OCI-LY7 (cell line): ENCODE measurements at places on chromosomes 11 and 22.

DNA sequence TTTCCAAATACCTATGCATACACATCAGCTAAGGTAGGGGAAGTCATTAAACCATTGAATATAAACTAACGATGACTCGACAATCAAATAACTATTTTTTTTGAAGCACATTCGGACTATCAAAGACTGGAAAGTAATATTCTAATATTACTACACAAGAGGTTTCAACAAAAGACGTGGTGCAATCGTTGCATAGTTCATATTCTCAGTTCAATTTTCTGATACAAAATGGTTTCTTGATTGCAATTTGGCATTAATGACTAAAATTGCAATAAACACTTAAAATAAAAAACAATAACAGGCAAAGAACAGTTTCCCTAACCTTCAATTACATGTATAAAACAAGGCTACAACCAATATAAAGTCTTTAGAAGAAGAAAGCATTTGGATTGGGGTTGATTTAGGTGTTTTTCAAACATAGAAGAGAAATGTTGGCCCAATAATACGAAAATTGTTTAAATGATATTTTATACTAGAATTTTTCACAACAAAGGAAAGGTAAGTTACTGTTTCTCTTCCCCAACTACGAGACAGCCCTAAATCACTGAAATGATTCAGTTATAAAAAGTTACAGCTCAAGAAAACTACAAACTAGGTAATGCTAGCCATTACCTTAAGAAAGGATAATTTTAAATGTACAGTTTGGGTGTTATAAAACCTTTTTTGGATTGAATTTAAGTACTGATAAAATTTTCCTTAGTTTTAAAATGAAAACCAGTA is 17.6 kb downstream of the BLID start:
- no peak for DNase-seq

- no peak for DNase-seq
Observed at GRCh38 chr11:2912498-2912897, 16.7 kb downstream of the PHLDA2 start.

DNA sequence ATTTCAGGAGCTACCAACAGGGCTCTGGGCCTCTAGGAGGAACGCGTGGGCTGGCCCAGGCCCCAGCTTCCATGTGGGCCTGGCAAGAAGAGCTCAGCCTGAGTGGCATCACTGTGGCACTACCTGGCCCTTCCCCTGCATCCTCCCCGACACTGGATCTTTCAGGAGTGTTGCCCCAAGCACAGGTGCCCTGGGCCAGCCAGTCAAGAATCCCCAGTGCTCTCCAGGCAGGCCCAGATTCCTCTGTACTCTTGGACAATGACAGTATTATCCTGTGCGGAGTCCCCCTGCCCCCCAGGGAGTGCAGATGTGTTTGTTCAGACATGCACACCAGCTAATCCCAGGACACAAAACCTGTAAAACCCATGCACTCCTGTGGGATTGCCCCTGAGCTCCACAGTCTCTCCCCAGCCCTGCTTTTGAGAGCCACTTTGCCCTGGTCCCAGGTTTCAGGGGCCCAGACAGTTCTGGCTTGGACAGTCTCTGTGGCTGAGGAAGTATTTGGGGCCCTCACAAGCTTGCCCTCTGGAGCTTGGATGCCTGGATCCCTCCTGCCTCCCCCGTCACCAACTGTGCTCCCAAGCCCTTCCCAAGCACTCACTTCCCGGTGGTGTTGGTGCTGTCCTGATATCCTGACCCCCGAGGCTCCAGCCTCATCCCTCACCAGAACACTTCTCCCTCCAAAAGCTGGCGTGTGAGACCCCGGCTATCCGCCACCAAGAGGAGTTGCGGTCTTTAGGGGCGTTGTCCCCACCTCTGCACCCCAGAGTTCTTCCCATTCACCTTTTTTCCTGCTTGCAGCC is 39.9 kb downstream of the KCNC1 start:
- no peak for DNase-seq

- no peak for DNase-seq
Observed at GRCh38 chr11:64400667-64401066, 41.7 kb downstream of the RPS6KA4 start.

GRCh38 chr11:85526564-85526963 is 100.6 kb downstream of the DLG2 start:
- DNase-seq: no peak

DNA sequence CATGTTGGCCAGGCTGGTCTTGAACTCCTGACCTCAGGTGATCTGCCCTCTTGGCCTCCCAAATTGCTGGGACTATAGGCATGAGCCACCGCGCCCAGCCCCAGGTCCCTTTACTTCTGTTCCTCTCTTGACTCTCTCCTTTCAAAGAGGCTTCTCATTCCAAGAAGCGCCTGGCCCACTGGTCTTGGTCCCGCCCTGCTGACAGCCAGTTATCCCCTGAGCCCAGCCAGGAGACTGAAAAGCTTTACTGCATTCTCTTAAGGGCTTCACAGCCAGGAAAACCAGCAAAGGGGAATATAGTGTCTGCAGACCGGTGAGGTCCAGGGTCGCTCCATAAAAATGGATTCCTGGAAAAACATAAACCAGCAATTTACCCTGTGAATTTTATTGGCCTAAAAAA is 68.3 kb downstream of the NFAM1 start:
- no peak for DNase-seq

GRCh38 chr11:74566146-74566960 is 26.0 kb upstream of the POLD3 start:
- DNase-seq: no peak
